ENCODE measurements at places on chromosomes 4 and X. TPM values are rescaled to one million over a fixed set of nuclear protein-coding genes. Genes with fewer than 3 reads are reported as not detected.

DNA sequence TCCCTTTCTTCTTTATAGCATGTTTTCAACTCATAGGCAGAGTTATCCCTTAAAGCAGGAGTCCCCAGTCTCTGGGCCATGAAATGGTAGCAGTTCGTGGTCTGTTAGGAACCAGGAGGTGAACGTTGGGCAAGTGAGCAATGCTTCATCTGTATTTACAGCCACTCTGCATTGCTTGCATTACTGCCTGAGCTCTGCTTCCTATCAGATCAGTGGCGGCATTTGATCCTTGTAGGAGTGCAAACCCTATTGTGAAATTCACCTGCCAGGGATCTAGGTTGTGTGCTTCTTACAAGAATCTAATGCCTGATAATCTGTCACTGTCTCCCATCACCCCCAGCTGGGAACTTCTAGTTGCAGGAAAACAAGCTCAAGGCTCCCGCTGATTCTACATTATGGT lies 39.8 kb downstream of the DTHD1 start:
- DNase-seq, result no peak
- H3K4me1 ChIP-seq, result no peaks in the 10 kb centered on the region
- H3K4me3 ChIP-seq, result no peak overlapping the region
- no peaks in the 10 kb centered on the region for H3K27me3 ChIP-seq

GRCh38 chr4:111781611-111782010 lies 363.6 kb upstream of the FAM241A start:
- DNase-seq, result no peak
- H3K27me3 ChIP-seq, result no peaks in the 10 kb centered on the region
- no peak overlapping the region for H3K4me3 ChIP-seq
- H3K4me1 ChIP-seq, result peaks cover 5% of the 10 kb centered on the region

DNA sequence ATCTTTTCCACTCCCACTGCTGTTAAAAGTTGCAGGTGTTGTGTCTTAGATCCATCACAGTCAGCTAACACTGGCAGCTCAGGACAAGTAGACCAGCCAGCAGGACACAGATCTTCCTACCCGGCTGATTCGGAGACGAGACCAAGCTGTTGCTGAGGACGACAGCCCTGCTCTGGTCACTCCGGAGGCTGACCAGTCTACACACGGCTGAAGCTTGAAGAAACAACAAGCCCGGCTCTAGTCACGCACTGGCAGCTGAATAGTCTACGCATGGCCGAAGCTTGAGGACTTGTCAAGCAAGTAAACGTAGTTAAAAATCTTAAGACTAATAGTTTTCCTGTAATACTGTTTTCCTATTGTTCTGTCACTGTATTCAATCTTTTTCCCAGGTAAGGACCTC lies 1.8 kb downstream of the ACOX3 start:
- no peak overlapping the region for H3K4me3 ChIP-seq
- H3K4me1 ChIP-seq, result peaks cover 3% of the 10 kb centered on the region
- H3K27me3 ChIP-seq, result no peaks in the 10 kb centered on the region
- no peaks in the 10 kb centered on the region for H3K36me3 ChIP-seq
- H3K27ac ChIP-seq, result no peak overlapping the region

GRCh38 chrX:21155916-21156315 lies 218.3 kb upstream of the CNKSR2 start:
- DNase-seq, result no peak
- H3K4me3 ChIP-seq, result no peak overlapping the region
- no peaks in the 10 kb centered on the region for H3K4me1 ChIP-seq
- no peak overlapping the region for H3K27ac ChIP-seq
- H3K27me3 ChIP-seq, result no peaks in the 10 kb centered on the region
- H3K36me3 ChIP-seq, result no peaks in the 10 kb centered on the region

- H3K4me3 ChIP-seq, result no peak overlapping the region
- peaks cover 1% of the 10 kb centered on the region for H3K4me1 ChIP-seq
- DNase-seq, result no peak
- no peaks in the 10 kb centered on the region for H3K36me3 ChIP-seq
- H3K27ac ChIP-seq, result no peak overlapping the region
- no peaks in the 10 kb centered on the region for H3K27me3 ChIP-seq
Measured at GRCh38 chr4:139028191-139028661, 12.6 kb downstream of the NOCT start.

DNA sequence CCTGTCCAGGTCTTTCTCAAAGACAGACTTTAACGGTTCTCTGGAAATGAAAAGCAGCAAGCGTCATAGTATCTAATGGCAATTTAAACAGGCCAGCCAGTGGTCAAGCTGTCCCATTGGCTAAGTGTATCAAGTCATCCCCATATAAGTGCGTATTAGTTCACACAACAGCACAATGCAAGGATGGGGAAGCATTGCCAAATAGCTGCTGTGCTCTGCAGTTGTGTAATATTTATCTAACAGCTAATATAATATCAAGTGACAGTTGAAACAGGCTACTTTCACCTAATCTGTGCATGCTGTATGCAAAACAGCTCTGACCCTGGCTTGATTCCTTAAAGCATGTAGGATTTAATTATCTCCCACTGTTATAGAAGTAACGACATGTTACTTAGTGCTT lies 134.8 kb upstream of the PPARGC1A start:
- no peaks in the 10 kb centered on the region for H3K36me3 ChIP-seq
- H3K4me3 ChIP-seq, result no peak overlapping the region
- H3K27me3 ChIP-seq, result no peaks in the 10 kb centered on the region
- no peaks in the 10 kb centered on the region for H3K4me1 ChIP-seq
- no peak overlapping the region for H3K27ac ChIP-seq

GRCh38 chrX:120499301-120500072 lies 30.4 kb upstream of the LAMP2 start:
- no peak overlapping the region for H3K4me3 ChIP-seq
- no peak for DNase-seq
- no peak overlapping the region for H3K27ac ChIP-seq
- H3K4me1 ChIP-seq, result no peaks in the 10 kb centered on the region
- H3K27me3 ChIP-seq, result no peaks in the 10 kb centered on the region

DNA sequence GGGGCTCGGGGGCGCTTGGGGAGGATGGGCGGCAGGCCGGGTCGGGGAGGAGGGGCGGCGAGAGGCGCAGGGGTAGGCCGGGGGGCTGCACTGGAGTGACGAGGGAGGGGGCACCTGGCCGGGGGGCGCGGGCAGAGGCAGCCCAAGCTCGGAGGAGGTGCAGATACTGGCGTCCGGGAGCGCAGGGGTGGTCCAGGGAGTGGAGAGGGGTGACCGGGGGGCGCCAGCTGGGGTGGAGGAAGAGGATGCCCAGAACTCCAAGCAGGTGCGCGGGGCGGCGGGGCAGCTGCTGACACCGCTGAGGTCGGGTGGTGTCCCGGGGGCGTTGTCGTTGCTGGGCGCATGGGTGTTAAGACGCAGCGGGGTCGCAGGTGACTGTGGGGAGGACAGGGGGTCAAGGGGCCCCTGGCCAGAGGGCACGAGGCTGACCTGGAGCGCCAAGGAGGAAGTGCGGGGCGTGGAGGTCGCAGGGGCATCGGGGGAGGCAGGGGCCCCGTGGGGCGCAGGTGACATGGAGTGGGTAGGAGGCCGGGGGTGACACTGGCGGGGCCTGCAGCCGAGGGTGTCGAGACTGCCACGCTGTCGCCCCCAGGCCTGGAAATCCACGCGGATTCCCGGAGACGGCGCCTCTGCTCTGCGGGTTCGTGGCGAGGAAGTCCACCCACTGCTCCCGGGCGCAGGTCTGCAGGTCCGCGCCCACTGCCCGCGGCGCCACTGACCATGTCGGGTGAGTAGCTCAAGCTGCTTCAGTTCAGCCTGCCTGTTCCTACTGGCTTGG lies 928 bp downstream of the GYG2 start:
- H3K27me3 ChIP-seq, result peaks cover 4% of the 10 kb centered on the region
- peak overlapping the region; percentile 69 for H3K4me3 ChIP-seq
- H3K4me1 ChIP-seq, result peaks cover 5% of the 10 kb centered on the region
- H3K36me3 ChIP-seq, result peaks cover 12% of the 10 kb centered on the region
- no peak overlapping the region for H3K27ac ChIP-seq
- no peak for DNase-seq

- no peak overlapping the region for H3K27ac ChIP-seq
- H3K4me1 ChIP-seq, result peaks cover 7% of the 10 kb centered on the region
- peak; percentile 38 for DNase-seq
- H3K36me3 ChIP-seq, result no peaks in the 10 kb centered on the region
- H3K27me3 ChIP-seq, result no peaks in the 10 kb centered on the region
Measured at GRCh38 chr4:87973283-87974169, 2.0 kb upstream of the SPP1 start.

DNA sequence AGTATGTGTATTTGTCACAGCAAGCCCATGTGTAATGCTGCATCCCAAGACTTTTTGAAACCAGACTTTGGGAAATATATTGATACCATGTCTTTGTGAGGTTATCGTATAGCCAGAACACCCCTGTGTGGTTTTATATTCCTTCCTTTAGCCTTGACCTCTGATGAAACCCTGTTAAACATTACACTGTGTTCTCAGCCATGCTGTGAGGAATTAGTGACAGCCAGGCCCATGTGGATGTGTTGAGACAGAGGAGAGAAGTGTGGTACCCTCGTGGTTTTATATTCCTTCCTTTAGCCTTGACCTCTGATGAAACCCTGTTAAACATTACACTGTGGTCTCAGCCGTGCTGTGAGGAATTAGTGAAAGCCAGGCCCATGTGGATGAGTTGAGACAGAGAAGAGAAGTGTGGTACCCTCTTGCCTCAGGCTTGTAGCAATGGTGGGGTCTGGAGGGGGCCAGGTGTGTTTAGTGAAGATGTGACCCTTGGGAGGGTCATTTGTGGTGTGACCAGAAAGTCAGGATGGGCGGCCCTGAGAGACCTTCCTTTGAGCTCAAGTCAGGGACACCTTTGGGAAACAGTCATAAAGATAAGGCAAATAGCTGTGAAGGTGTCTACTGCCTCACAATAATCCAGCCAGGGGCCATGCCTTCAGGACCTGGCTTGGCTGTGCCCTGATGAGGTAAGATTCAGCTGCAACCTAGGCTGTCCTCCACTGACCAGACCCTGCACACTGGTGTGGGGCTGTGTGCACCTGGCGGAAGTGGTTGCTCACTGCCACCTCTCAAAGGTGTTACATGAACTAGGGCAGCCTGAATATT lies 110.0 kb downstream of the IRF2 start:
- no peak for DNase-seq
- no peaks in the 10 kb centered on the region for H3K36me3 ChIP-seq
- no peak overlapping the region for H3K4me3 ChIP-seq
- no peaks in the 10 kb centered on the region for H3K27me3 ChIP-seq

DNA sequence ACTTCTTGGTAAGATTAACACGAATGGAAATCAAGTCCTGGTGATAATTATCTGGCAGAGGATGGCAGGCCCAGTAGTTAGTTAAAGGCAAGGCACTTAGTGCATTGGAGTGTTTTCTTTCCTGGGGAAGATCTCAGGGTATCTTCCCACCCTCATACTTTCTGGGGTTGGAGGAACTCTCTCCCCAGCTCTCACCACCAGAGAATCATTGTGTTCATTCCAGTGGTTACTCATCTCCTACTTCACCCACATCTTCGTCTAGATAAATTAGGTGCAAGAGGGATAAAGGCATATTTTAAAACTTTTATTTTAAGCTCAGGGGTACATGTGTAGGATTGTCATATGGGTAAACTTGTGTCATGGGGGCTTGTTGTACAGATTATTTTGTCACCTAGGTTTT lies 67.5 kb upstream of the SH3RF1 start:
- no peaks in the 10 kb centered on the region for H3K4me1 ChIP-seq
- no peaks in the 10 kb centered on the region for H3K36me3 ChIP-seq
- no peak overlapping the region for H3K4me3 ChIP-seq
- H3K27me3 ChIP-seq, result no peaks in the 10 kb centered on the region

DNA sequence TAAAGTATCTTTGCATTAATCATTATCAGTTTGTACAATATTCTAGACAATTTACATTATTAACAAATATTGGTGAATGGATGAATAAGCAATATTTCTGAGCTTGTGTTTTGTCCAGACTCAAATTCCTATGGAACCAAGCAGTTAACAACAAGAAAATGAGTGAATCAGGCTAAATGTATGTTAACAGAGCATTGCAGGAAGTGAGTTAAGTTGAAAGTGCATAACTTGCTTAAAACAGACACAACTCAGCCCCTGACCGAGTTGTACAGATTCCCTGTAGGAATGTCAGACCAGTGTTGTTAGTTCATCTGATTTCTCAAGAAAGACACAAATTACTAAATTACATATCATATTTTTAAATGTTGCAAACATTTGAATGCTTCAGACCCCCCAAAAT lies 23.7 kb upstream of the CSN1S1 start:
- no peaks in the 10 kb centered on the region for H3K27me3 ChIP-seq
- DNase-seq, result no peak
- H3K4me1 ChIP-seq, result no peaks in the 10 kb centered on the region
- H3K4me3 ChIP-seq, result no peak overlapping the region

DNA sequence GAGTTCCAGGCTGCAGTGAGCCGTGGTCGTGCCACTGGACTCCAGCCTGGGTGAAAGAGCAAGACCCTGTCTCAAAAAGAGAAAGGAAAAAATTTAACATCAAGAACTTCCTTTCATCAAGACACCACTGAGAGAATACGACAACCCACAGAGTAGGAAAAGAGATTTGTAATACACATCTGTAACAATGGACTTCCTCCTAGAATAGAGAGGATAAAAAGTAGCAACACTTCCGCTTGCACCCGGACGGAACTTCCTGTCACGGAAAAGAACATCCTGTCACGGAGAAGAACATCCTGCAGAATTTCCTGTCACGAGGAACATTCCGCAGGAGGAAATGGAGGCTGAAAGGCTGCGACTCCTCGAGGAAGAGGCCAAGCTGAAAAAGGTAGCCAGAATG lies at the start of gene DCAF4L1:
Gene DCAF4L1 (plus strand): TSS at position 301 of the 400 bp plus-strand sequence. CDS start 37 bp downstream, at position 338.
- no peak within 1 kb of the TSS for H3K27ac ChIP-seq
- no peaks in the 10 kb centered on the region for H3K4me1 ChIP-seq
- H3K27me3 ChIP-seq, result no peaks in the 10 kb centered on the region
- H3K4me3 ChIP-seq, result no peak within 1 kb of the TSS
- DNase-seq, result no peak
- H3K36me3 ChIP-seq, result no peaks in the 10 kb centered on the region

DNA sequence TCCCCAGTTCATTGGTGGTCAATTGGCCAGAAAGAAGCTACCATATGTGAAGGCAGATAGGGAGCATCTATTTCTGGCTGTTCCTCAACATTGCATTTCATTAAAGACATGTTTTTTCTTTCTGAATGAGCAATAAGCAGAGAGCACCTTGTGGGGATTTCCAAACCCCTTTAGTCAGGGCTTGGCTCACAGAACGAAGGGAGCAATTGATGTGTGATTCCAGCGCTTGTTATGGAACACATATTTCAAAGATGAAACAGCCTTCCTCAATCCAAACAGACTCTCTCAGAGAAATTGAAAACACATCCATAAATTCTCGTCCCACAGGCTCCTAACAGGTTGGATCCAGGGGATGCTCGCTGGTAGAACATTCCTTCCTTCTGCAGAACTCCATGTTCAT lies 84.1 kb downstream of the CLCN4 start:
- no peak overlapping the region for H3K27ac ChIP-seq
- no peaks in the 10 kb centered on the region for H3K27me3 ChIP-seq
- no peaks in the 10 kb centered on the region for H3K36me3 ChIP-seq
- no peak overlapping the region for H3K4me3 ChIP-seq
- DNase-seq, result no peak

Gene TMSB15B
- total RNA-seq, result 11.7 TPM

Gene TMPRSS11F
- not detected for total RNA-seq

Gene APOOL
- 8.1 TPM for total RNA-seq

Gene USP46
- total RNA-seq, result 53.4 TPM

Gene SEL1L3
- 54.0 TPM for total RNA-seq

All from H1 (cell line).